Erythroblast (primary cell): ENCODE measurements at places on chromosomes 7 and 10.

DNA sequence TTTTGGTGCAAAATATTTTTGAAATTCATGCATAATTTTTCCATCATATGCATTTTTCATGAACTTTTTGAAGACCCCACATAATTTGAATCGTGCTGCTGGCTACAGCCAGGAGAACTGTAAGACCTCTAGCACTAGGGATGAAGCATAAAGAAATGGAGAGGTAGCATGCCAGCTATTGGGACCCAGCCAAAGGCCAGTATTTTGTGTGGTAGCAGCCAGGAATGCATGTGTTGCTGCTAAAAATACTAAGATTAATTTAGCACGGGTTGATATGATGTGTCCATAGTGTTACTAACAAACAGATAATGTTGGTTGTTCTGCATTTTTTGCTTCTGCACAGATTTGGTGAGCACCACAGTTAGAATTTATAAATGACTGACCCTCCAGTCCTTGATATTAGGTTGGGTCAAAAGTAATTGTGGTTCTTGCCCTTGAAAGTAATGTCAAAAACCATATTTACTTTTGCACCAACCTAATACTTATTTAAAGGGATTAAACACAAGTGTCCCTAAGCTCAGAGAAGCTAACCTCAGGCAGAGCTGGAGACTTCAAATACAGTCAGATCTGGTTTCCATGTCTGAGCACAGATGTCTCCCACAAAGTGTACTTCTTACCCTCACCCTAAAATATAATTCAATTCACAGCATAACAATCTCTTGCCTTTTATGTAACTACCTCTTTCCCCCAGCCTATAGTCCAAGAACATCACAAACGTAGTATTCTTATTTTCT is 54.1 kb upstream of the NPSR1 start:
- DNase-seq, result no peak

DNA sequence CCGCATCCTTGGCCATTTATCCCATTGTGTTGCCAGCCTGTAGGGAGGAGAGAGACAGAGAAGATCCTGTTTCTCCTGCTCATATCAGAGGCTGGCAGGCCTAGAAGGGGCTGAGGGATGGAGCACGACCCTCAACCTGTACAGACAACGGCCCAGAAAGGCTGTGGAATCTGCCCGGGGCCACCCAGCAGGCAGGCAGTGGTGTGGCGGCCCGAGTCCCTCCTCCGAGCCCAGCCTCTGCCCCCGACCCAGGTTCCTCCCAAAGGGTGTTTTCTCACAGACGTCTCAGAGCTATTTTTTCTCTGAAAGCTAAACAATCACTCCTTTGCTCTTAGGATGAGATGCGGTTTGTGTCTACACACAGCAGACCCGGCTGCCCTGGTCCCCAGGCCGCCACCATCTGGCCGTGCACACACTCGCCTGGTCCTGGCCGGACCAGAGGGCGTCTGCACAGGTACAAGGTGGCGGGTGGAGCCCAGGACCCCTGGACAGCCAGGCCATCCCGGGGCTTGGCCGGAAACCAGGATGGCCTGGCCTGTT is 69.3 kb downstream of the FOXL3 start:
- no peak for DNase-seq

GRCh38 chr10:30656233-30656632 is 26.7 kb upstream of the LYZL2 start:
- no peak for DNase-seq

GRCh38 chr10:21340331-21340730 is 185.2 kb downstream of the SKIDA1 start:
- DNase-seq, result no peak

GRCh38 chr10:38094927-38095574 is 914 bp downstream of the ZNF37A start:
- peak; percentile 20 for DNase-seq

DNA sequence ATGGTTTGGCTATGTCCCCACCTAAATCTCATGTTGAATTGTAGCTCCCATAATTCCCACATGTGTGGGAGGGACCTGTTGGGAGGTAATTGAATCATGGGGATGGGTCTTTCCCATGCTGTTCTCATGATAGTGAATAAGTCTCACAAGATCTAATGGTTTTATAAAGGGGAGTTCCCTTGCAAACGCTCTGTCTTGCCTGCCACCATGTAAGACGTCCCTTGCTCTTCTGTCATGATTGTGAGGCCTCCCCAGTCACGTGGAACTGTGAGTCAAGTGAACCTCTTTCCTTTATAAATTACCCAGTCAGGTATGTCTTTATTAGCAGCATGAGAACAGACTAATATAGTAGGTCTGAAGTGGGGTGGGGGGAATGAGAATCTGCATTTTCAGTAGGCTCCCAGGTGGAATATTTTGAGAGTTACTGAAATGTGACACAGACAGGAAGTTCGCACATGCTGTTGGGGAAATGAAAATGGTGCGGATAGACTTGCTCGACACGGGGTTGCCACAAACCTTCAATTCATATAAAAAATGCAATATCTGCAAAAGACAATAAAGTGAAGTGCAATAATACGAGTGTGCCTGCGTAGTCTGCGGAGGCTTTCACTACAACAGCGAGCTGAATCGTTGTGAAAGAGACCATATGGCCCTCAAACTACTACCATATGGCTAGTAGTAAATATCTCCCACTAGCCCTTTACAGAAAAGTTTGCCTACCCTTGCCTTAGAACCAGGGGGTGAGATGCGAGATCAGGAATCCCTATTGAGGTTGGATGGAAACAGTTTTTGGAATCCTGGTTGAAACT is 166.1 kb downstream of the GRK5 start:
- no peak for DNase-seq
